ENCODE measurements at places on chromosomes 6 and 20.

GRCh38 chr6:131998255-131998982 lies 47.2 kb upstream of the CCN2 start:
- peak; percentile 47 for DNase-seq

GRCh38 chr6:56437171-56437900 lies 190.0 kb upstream of the COL21A1 start:
- no peak for DNase-seq

- DNase-seq = peak; percentile 10
Observed at GRCh38 chr6:156316583-156317125, 460.5 kb upstream of the ARID1B start.

- peak; percentile 48 for DNase-seq
Observed at GRCh38 chr20:53048387-53048786, 76.2 kb downstream of the TSHZ2 start.

DNA sequence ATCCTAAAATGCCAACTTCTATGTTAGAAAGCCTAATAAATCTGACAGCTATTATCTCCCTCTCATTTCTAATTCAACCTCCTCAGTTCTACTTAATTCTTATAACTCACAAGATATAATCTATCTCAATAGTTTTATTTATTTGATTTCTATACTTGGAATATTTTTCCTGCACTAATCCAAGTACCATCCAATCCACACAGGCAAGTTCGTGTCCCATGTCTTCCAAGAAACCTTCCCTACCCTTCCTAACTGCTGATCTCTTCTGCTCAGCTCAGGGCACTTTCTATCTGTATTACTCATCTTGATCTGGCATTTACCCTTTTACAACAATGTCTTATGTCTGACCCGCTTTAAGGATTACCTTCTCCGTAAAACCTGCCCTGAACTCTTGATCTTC lies 18.2 kb downstream of the NCOA5 start:
- DNase-seq = no peak
